ENCODE measurements at places on chromosomes 13 and 19. TPM values are rescaled to one million over a fixed set of nuclear protein-coding genes. Genes with fewer than 3 reads are reported as not detected.

GRCh38 chr19:33674626-33675367, 53.0 kb downstream of the CHST8 start:
- no peak for DNase-seq

- DNase-seq: no peak
Measured at GRCh38 chr19:2579678-2580280, 103.9 kb downstream of the GADD45B start.

DNA sequence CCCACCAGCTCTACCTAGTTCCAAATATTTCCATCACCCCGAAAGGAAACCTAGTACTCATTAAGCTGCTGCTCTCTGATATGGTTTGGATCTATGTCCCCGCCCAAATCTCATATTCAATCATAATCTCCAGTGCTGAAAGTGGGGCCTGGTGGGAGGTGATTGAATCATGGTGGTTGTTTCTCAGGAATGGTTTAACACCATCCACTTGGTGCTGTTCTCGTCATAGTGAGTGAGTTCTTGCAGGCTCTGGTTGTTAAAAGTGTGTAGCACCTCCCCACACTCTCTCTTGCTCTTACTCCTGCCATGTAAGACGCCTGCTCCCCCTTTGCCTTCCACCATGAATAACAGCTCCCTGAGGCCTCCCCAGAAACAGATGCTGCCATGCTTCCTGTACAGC, 43.4 kb upstream of the MED4 start:
- DNase-seq: no peak

DNA sequence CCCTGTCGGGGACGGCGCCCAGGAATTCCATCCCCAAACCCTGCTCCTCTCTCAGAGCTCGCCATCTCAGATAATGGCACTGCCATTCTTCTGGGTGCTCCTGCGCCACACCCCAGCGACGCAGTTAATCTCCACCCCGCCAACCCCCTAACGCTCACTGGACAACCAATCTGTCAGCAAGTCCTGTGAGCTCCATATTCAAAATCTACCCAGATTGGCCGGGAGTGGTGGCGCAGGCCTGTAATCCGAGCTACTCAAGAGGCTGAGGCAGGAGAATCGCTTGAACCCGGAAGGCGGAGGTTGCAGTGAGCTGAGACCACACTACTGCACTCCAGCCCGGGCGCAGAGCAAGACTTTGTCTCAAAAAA, 18.6 kb downstream of the FCGBP start:
- no peak for DNase-seq

GRCh38 chr13:72341904-72342303, 385.5 kb downstream of the MZT1 start:
- DNase-seq: peak; percentile 45

- DNase-seq: no peak
Measured at GRCh38 chr19:45275370-45275971, 24.4 kb downstream of the MARK4 start.

- DNase-seq: no peak
Measured at GRCh38 chr13:104996022-104996421, 1539.4 kb downstream of the EFNB2 start.

DNA sequence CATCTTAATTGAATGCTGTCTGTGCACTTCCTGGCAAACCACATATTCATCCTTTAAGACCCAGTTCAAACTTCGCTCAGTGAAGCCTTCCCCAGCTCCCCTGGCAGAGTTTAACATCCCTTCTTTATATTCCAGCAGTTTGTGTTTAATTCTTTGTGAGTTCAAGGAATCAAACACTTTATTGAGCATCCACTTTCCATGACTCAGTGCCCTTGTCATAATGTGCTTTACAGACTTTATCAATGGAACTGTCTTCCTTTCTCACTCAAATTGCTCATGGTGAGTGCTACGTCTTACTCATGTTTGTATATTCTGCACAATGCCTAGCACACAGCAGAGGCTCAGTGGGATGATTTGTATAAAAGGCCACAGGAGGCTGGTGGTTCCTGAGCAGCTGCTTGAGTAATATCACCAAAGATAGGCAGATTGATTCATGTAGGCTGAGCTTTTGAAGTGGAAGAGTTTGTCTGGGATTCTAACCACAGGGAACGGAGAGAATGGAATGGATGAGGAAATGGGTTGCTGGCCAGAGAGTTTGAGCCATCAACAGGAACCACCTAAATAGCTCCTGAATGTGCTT, 44.2 kb downstream of the SERTM1 start:
- DNase-seq: no peak

- DNase-seq: peak; percentile 72
Measured at GRCh38 chr19:44476559-44477408, 23.5 kb downstream of the ZNF180 start.

DNA sequence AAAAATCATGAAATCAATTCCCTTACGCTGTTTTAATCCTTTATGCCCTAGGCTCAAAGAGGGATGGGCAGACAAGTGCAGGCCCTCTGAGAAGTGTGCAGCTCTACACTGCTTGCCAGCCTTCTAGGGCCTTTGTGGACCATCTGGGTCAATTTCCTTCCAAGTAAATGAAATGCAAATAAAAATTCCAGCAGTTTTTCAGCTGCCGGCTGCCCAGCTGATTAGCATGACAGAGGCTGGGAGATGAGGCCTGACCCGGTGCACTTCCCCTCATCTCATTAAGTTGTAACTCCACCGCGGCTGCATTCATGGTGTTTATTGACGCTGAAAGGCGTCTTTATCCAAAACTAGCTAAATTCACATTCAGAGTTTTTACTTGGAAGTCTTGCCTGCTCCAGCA, 47.5 kb upstream of the GSX1 start:
- DNase-seq: no peak

- DNase-seq: peak; percentile 24
Measured at GRCh38 chr13:98927951-98928927, 49.6 kb downstream of the DOCK9 start.

DNA sequence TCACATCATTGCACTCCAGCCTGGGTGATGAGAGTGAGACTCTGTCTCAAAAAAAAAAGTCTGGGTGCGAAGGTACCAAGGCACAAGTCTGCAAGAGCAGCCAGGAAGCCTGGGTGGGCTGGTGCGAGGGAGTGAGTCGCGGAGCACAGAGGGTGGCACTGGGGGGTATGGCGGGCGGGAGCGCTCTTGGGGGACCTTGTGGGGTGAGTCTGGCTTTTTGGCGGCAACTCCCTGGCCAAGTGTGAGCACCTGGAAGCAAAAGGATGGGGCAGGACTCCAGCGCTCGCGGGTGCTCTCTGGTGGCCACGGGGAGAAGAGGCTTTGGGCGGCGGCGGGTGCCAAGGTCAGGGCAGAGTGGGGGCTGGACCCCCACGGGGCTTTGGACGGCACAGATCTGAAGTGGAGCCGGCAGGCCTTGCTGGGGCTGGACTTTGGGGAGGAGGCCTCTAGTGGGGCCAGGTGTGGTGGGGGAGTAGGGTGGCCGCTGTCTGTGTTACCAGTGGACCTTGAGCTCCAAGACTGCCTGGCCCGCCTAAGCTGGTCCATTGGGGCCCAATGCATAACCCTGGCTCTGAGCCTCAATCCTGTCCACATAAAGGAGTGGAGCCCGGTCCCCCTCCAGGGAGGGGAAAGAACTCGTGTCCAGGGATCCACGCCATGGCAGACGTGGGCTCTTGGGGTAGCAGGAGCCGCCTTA, 1.6 kb downstream of the P2RY11 start:
- peak; percentile 53 for DNase-seq

- DNase-seq: no peak
Measured at GRCh38 chr19:45395821-45396617, 8.8 kb downstream of the PPP1R13L start.

- DNase-seq: peak; percentile 34
Measured at GRCh38 chr13:95122063-95122462, 179.2 kb downstream of the ABCC4 start.

GRCh38 chr13:33487575-33488243, 202.2 kb upstream of the STARD13 start:
- DNase-seq: peak; percentile 45

DNA sequence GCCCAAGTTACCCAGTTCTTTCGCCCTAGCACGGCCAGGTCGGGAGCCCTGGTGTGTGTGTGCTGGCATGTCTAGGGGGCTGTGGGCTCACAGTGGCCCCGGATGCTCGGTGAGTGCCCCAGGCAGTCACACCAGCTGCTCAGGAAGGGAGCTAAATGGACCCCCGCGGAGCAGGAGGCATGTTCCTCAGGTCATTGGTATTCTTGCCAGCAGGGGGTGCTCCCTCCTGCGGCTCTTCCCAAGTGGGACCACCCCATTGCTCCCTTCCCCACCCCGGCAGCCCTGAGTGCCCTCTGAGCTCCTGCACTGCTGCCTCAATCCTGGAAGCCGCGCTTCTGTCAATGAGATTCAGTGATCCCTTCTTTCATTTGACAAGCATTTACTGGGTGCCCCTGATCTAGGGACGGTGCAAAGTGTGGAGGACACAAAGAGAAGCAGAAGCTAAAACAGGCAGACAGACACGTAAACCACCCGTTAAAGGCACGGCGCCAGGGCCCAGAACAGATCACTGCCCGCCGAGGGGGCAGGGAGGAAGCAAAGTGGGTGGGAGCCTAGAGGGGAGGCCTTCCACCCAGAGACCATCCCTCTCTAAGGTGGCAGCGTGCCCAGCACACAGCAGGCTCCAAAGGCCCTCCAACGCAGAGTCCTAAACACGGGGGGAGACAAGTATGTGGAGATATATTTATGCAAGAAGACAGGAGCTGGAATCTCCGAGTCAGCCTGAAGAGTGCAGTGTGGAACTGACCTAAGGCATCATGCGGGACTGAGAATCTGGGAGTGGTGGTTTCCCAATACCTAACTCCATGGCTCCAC, 5.2 kb upstream of the ADPRHL1 start:
- DNase-seq: peak; percentile 5

GRCh38 chr19:13260883-13261653, 110.9 kb downstream of the IER2 start:
- DNase-seq: peak; percentile 82

GRCh38 chr19:41351339-41352245, 2.1 kb downstream of the TGFB1 start:
- peak; percentile 50 for DNase-seq

DNA sequence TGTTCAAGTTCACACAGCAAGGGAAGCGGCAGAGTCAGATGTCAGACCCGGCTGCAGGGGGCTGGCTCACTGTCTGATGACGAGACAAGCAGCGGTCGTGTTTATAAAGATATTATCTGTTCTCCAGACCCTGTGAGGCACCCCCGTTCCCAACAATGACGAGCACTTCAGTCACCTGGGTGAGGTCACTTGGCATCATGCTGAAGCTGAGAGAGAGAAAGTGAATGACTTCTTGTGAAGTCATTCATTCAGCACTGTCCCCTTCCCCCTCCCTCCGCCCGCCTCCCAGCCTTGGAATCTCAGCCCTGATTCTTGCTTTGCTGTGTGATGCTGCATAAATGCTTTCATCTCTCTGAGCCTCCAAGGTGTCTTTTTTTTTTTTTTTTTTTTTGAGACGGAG, 4.9 kb upstream of the LYPD3 start:
- DNase-seq: no peak

DNA sequence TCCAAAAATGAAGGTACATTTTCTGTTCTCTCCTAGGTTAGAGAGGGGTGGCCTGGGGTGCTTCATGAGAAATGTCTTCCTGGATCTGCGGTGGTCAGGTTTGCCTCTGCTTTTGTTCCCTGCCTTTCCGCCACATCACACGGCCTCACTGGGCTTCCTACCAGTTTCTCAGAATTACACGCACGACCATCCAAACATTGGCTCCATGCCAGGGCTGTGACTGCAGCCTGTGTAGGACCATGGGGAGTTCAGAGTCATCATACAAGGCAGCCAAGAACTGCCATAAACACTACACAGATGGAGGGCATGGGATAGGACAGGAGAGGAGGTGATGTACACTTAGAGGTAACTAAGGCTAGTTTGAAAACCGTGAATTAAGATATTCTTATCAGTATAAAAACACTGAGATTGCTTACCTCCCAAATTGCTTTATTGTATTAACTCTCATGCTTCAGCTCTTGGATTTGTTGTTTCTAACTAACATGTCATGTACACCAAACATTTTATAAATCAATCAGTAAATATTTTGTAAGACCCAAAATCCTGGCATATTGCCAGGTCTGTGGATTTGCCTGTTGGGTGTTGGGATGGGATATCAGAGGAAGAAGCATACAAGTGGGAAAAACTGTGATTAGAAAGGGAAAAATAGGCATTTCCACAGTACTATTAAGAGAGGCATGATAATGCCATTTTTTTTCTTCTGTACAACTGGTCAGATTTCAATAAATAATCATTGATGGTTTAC, 45.2 kb downstream of the CDADC1 start:
- DNase-seq: peak; percentile 12

GRCh38 chr19:44615863-44616247, 2.5 kb downstream of the IGSF23 start:
- DNase-seq: no peak

- no peak for DNase-seq
Measured at GRCh38 chr13:97982286-97982685, 28.8 kb downstream of the IPO5 start.

DNA sequence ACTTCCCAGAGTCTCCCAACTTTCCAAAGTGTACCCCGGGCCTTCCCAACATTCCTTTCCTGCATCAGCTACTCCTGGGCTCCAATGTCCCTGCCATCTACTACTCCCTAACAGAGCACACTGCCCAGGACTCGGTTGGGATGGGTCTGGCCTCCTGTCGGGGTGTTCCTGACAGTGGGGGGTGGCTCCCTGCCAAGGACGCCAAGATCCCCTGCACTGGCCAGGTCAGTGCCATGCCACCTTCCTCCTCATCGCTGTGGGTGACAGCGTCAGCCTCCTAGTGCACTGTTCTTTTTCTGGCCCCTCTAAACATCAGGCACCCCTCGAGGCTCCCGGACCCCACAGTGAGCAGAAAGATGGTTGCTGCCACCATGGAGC, 13.8 kb downstream of the EPS15L1 start:
- DNase-seq: no peak

GRCh38 chr19:18007917-18008673, at the start of gene ARRDC2:
Gene ARRDC2, plus strand, starts transcription at chr19:18008170. Its CDS starts 141 bp downstream, at chr19:18008311.
- DNase-seq: peak; percentile 64

PLVAP gene
- not detected for total RNA-seq

PSG1 gene
- not detected for total RNA-seq

PRX gene
- total RNA-seq: 1.3 TPM

HIPK4 gene
- total RNA-seq: not detected

REEP6 gene
- total RNA-seq: 23.1 TPM

SNRPD2 gene
- total RNA-seq: 802 TPM

ACER1 gene
- not detected for total RNA-seq

SOX1 gene
- total RNA-seq: not detected

C13orf46 gene
- 0.38 TPM for total RNA-seq

ZNF99 gene
- total RNA-seq: not detected

PTGIR gene
- total RNA-seq: not detected

SHISA7 gene
- total RNA-seq: not detected

ARID3A gene
- total RNA-seq: 10.4 TPM
